ENCODE measurements at places on chromosomes 5 and 9.
A peak's percentile ranks its signal among the peaks of the same experiment; 100 is the strongest.

- no peak for DNase-seq
Observed at GRCh38 chr9:99127356-99128132, 22.6 kb downstream of the TGFBR1 start.

DNA sequence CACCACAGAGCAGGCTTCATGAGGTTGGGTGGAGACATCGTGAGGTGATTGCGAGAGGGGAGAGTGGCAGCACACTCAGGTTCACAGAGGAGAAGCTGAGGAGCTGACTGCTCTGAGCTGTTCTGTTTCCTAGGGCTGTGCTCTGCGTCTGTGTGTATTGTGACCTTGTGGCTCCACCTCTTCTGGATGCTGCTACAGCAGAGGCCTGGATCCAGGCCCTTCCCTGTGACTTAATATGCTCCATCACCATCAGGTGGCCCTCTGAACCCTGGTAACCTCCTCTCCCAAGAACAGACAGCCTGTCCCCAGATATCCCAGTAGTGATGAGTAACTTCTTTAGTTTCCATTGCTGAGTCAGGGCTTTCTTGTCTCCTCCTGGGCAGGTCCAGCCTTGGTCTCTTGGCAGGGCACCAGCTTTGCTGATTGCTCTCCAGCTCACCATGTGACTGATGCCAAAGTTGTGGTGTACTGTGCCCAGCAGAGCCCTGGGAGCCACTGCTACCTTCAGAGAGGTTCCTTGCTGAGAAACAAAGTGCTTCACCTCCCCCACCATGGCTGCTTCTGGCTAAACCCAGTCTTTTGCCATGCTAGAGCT is 212.8 kb upstream of the CHD1 start:
- peak; percentile 7 for DNase-seq

- DNase-seq = no peak
Observed at GRCh38 chr5:119316906-119317305, 38.9 kb upstream of the TNFAIP8 start.

DNA sequence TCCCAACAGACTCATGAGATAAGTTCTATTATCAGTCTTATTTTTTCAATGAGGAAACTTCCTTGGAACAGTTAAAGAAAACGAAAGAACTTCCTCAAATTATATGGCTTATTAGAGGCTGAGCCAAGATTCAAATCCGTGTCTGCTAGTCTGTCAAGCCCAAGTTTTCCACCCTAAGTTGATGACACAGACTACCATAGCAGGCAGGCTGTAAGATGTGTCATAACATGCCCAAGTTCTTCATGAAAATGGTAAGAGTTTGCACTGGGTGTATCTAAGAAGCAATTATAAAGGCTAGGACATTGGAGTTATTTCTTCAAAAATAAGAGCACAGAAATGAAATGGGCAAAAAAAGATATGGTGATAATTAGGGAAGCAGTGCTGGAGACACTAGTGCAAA is 634.5 kb downstream of the BRINP1 start:
- no peak for DNase-seq

GRCh38 chr5:1096838-1097237 is 15.0 kb downstream of the SLC12A7 start:
- DNase-seq = no peak

DNA sequence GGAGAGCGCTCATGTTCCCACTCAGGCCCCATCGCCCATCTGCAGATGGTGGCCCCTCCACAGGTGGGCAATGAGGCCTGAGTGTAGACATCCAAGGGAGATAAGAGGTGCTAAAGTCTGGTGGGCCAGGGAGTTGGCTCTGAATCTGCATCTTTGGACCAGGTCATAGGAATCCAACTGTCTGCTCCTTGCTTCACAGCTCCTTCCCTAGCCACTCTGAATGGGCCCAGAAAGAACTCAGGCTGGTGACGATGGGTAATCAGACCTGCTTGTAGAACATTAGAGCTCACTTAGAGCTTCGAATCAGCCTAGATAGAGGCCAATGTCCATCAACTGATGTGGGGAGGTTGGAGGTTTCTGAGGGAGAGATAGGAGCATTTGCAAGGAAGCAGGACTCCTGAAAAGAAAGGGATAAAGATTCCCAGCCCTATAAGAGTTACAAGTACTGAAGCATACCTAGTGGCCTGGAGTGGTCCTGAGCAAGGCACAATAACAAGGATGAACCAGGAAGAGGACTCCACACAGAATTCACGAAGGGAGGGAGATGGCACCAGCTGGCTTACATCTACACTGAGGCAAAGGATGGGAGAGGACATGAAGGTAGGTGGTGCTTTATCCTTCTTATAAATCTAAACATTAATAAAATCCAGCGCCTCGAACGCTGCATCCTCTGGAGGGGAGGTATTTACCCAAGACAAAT is 132.8 kb upstream of the ALDH1B1 start:
- no peak for DNase-seq

DNA sequence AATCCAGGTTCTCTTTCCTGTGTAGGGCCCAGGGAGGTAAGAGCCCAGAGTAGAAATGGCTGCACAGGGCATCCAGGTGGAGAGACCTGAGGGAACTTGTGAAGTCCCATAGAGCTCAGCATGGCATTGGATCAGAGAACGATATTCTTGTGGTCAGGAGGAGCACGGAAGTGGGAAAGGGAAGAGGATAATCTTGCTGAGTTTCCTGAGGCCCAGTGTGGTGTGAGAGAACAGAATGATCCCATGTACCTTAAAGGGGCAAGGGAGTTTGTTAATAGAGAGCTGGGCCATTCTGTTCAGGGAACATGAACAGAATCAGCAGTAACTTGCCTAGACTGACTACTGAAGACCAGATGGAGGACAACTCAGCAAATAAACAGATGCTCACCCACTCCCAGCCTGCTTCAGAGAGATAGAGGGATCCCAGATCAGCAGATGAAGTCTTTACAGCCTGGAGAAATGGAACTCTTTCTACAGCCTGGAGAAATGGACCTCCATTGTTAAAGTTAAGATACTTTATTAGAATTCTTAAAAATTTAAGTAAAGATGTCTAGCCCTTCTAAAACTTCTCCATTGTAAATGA is 119.7 kb upstream of the ELL2 start:
- DNase-seq = no peak

DNA sequence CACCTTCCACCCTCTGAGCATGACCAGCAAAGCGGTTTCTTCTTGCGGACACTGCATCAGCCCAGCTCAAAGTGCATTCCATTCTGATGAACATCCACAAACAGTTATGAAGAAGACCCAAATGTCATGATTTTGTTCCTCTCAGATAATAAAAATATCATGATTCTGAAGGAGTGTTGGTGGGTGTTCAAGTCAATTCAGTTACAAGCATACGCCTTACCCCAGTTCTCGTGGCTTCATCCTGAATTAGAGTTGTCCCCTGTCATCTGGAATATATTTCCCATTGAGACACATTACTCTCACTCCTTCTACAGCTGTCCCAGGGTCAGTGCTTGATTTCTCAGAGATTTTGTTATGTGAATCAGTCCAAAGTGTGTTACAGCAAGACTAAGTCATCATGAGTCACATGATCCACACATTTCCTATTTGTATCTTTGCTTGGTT is 325.4 kb downstream of the RFX3 start:
- no peak for DNase-seq

- no peak for DNase-seq
Observed at GRCh38 chr9:128420060-128420650, 502 bp upstream of the CERCAM start.

DNA sequence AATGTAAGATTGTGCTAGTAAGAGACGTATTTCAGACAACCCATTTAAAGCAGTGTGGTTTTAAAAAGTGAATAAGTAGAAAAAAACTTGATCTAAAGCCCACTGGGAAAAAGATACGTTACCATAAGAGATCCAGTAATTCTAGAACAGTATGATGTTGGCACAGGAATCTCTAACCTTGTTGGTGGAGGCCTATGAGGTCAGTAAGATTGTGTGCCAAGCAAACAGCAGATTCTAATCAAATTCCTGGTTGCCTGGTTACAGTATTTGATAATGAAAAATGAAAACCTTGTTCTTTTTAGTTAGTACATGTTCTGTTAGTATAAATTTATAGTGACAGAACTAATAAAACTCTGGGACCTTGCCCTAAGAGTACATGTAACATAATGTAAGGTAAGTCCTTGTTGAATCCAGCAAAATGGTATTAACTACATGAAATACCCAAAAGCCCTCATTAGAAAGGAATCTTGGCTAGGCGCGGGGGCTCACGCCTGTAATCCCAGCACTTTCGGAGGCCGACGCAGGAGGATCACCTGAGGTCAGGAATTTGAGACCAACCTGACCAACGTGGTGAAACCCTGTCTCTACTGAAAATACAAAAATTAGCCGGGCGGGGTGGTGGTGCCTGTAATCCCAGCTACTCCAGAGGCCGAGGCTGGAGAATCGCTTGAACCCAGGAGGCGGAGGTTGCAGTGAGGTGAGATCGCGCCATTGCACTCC is 33.2 kb upstream of the DMXL1 start:
- no peak for DNase-seq

- no peak for DNase-seq
Observed at GRCh38 chr5:11724940-11725339, 179.3 kb downstream of the CTNND2 start.

DNA sequence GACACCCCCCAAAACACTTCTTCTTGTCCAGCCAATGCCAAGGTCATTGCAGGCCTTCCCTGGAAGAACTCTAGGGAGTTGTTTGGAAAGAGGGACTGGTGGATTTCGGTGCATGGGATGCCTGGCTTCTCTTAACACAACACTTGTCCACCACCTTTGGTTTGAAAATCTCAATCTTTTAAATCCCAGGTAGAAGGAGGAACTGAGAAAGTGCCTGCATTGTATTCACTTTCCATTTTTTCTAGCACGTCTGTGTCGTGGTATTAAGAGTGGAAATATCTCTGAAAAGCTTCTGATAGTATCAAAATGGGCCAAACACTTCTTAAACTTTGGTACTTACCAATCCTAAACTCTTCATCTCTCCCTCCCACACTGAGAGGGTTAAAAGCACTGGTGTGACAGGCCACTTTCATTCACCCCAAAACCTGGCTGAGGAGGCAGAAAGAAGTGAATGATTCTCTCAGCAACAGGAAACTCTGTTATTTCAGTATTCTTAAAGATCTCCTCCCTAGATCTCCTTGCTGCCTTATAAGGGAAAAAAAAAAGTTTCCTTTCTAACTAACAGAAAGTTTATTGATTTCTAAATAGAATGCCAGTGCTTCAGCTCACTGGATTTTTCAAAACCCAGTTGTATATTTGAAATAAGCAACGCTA is 3.9 kb upstream of the NFIB start:
- DNase-seq = no peak

DNA sequence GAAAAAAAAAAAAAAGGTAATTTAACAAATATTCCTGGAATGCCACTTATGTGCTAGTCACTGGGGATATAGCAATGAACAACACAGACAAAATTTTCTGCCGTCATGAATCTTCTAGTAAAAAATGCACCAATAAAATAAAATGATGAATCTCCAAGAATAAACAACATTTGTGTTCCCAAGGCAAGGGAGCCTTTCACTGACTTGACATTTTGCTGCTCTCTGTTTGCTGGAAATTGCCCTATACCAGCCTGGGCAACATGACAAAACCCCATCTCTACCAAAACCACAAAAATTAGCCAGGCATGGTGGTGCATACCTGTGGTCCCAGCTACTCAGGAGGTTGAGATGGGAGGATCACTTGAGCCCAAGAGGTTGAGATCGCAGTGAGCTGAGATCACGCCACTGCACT is 64.5 kb upstream of the ERBIN start:
- no peak for DNase-seq

DNA sequence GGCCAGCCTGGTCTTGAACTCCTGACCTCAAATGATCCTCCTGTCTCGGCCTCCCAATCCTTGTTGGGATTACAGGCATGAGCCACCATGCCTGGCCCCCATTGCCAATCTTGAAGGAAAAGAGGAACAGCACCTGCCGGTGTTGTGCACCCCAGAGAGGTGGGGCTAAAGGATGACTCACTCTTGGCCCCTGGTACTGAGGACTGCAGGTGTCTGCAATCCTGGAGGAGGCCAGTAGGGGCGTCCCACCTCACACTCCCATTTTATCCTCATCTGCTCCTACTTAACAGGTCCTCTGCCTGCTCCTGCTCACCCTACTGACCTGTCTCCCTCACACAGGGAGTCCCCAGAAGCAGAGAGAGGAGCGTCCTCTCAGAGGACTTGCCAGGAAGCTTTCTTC is 390.4 kb downstream of the ARHGEF28 start:
- DNase-seq = no peak

DNA sequence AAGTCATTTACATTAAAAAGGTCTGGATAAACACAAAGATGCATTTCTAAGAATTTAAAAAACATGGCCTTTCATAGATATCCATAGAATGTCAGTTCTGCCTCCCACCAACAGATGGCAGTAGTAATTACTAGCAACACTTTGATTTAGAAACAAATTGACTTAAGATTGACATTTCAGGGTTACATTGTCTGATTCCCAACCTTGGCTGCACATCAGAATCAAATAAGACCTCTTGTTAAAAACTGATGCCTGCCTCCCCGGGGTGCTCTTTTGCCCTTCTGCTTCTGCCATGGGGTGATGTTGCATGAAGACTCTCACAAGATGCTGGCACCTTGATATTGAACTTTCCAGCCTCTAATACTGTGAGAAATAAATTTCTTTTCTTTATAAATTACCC is 146.2 kb upstream of the GPR151 start:
- DNase-seq = no peak

DNA sequence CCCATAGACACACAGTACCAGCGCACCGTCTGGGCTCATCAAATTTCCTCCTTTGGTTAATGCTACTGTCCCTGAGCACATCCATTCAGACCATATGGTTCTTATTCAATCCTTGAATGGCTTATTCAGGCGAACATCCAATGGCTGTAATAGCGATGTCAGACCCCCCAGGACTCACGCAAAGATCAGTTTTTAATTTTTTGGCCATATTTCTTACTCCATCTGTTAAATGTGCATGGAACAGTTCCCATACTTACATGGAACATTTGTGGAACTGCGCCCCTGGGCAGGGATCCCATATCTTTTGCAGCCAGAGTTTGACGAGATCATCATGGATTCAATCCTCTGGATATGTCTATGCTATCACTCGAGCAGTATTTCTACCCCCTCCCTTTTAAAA is 213.2 kb downstream of the ADAMTS6 start:
- DNase-seq = no peak

DNA sequence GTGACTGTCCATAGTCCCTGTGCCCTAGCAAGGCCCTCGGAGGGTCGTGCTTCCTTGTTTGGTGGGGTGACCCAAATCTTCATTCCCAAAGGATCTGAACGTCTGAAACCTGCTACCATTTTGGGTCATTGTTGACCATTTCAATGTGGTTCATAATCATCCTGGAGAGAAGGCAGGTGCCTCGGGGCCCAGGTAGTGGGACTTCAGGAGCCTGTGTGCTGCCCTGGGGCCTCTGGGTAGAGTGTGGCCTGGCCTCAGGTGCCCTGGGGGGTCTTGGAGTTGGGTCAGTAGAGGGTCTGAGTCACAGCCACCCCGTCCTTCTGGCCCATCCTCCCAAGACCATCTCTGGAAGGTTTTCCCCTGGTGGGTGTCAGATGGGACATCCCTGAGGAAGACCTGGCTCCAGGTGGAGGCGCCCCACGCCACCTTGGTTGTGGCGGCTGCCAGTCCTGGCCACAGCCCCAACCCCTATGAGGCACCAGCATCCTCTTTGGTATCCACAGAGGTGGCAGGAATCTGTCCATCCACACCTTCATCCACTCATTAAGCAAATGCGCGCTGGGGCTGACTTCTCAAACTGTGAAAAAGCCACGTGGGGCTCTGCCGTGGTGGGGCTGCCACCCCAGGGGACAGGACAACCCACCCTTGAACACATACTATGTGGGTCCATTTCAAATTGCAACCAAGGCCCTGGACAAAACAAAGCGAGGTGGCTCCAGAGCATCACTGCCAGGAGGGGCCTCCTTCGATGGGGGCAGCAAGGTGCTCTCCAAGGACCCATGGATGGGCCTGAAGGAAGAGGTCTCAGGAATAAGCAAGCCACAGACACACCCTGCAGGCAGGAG is 41.6 kb upstream of the FCN1 start:
- DNase-seq = no peak

GRCh38 chr5:14319102-14319501 is 176.0 kb downstream of the TRIO start:
- no peak for DNase-seq
